Stimulated activated CD4-positive, alpha-beta T cell treated with anti-CD3 and anti-CD28 coated beads, Interleukin-2, amount 100 ng/mL, for 4 hours (primary cell): ENCODE measurements at places on chromosomes 3 and 15.
A peak's percentile ranks its signal among the peaks of the same experiment; 100 is the strongest.

- no peak for DNase-seq
Measured at GRCh38 chr15:66777596-66778313, 75.7 kb downstream of the SMAD6 start.

GRCh38 chr3:124140746-124141145 lies 148.8 kb upstream of the ROPN1 start:
- DNase-seq, result no peak

DNA sequence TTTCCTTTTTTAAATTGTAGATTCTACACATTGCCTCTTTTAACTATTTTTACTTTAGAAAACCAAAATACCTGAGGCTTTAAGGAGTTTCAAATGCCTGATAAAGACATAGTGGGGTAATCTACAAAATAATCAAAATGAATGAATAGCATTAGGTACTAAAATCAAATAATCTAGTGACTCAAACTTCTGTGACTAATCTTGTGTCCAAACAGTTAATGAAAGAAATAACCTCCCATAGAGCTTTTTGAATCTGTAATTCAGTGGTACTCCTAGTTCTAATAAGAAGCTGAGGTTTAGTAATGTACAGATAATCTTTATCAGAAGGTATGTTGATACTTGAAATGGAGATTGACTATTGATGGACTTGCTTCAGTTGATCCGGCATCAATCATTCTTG lies 53.0 kb downstream of the DTWD1 start:
- DNase-seq, result no peak

GRCh38 chr3:10299175-10299574 lies 6.4 kb upstream of the GHRL start:
- no peak for DNase-seq

GRCh38 chr15:60179786-60180391 lies 175.8 kb downstream of the FOXB1 start:
- DNase-seq, result peak; percentile 25

GRCh38 chr3:150107429-150108175 lies 136.9 kb upstream of the PFN2 start:
- DNase-seq, result no peak

- DNase-seq, result no peak
Measured at GRCh38 chr3:69878254-69878653, 121.3 kb upstream of the SAMMSON start.

DNA sequence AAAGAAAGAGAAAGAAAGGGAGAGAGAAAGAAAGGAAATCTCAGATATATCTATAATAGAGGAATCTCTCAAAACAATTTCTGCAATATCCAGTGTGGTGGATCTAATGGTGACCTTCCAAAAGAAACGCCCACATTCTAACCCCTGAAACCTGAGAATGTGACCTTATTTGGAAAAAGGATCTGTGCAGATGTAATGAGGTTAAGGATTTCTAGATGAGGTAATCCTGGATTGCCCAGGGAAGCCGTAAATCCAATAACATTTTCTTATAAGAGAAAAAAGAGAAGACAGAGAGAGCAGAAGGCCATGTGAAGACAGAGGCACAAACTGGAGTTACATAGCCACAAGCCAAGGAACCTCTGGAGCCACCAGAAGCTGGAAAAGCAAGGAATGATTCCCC lies 307.6 kb downstream of the ZBTB20 start:
- DNase-seq, result no peak

DNA sequence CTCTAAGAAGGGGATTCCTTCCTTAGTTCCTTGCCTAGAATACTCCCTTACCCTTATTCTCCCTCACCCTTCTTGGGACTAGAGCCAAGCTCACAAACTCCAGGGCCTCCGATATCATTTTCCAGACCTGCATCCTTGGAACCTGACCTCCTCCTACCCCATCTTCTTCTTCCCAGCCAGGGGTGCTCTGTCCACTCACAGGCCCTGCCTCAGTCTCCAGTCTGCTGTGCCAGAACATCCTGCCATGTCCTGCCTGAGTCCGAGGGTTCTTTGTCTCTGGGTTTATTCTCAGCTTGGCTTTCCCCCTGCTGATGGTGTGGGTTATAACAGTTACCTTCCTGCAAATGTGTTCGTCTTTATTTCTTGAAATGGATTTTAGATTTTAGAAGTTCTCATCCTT lies 59.9 kb upstream of the MCF2L2 start:
- no peak for DNase-seq

- no peak for DNase-seq
Measured at GRCh38 chr3:47612178-47612577, 33.5 kb upstream of the CSPG5 start.

DNA sequence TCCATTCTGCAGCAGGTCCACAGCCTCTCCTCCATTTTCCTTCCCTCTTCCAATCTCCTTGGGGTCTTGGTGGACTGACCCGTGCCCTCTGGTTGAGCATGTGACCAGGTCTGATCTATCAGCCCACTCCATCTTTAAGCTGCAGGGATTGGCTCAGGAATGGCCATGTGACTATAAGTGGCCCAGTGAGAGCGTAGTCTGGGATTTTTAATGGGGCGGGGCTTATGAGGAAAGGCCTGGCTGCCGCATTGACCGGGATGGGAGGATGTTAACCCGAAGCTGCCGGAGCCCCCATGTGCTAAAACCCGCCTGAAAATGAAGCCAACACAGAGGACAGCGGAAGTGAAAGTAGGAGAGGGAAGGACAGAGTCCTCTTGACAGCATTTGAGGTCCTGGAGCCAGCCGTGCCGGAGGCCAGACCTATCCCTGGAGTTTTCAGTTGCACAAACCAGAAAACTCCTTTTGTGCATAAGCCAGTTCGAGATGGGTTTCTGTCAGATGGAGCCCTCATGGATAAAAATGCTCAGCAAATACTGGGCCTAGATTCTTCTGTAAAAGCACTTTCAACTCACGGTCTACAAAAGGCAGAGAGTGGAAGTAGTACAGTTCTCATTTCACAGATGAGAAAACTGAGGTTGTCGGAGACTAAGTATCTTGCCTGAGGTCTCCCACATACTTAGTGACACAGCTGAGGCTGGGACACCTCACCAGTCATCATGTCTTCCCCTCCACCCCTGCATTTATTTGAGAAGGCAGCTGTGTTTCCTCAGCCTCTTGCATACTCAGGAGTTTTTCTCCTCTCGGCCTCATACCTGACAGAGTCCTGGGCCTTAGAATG lies 61.9 kb downstream of the ATP2B2 start:
- no peak for DNase-seq

GRCh38 chr3:124518350-124518749 lies 211.9 kb upstream of the UMPS start:
- no peak for DNase-seq

DNA sequence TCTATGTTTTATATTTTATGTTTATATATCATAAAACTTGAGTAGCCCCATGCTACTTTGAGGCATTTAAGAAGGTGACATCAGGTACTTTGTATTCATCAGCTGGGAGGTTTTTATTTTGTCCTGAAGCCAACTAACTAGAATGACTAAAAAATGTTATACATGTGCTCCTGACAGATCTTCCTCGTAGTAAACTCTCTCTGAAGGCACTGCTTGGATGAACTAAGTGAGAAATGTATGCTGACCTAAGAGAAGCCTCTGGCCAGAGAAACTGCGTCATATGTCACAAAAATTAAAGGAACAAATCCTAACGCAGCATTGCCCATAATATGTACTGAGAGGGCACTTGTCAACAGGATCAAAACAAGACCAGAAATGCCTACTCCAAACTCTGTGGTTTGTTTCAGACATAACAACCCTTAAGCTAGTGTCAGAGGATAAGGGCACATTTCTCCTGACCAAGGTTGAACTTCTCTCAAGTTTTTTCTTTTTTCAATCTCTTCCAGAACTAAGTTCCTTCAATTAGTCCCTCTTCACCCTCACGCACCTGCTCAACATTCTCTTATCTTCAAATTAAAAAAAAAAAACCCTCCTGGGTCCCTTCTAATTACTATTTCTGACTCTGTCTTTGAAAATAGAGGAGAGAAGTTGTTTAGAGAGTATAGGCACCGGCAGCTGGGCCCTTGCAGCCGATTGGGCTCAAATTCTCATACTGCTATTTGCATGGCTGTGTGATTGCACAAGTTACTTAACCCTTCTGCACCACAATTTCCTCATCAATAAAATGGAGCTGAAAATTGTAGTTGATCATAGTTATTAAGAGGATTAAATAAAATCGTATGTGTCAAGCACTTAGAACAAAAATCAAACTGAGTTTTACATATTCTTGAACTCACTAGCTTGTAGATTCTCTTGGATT lies 159.0 kb downstream of the FRMD5 start:
- no peak for DNase-seq

DNA sequence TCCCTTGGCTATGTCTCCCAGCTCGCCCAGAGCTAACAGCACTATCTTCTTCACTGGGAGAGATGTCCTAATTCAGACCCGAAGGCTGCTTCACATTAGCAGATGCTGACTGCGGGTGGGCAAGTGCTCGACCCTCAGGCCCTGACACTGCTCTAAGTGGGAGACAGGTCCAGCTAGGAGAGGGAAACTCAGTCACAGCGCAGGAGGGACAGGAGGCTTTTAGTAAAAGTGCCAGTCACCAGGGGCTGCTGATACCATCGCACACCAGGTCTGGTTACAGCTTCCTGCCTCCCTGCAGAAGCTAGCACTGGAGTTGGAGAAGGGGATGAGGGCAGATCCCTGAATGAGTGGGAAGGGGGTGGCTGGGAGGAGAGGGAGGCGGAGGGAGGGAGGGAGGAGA lies 365.8 kb upstream of the RGMA start:
- DNase-seq, result no peak
